ENCODE measurements at places on chromosomes 6 and 20. TPM values are rescaled to one million over a fixed set of nuclear protein-coding genes. Genes with fewer than 3 reads are reported as not detected.

The VWA7 gene
- 0.34 TPM for total RNA-seq

The PSORS1C1 gene
- 1.5 TPM for total RNA-seq

The FAM184A gene
- 4.8 TPM for total RNA-seq

The PRR18 gene
- total RNA-seq = not detected

The ULBP1 gene
- 1.6 TPM for total RNA-seq

The FAM83C gene
- total RNA-seq = not detected

The OR2H1 gene
- total RNA-seq = not detected

DNA sequence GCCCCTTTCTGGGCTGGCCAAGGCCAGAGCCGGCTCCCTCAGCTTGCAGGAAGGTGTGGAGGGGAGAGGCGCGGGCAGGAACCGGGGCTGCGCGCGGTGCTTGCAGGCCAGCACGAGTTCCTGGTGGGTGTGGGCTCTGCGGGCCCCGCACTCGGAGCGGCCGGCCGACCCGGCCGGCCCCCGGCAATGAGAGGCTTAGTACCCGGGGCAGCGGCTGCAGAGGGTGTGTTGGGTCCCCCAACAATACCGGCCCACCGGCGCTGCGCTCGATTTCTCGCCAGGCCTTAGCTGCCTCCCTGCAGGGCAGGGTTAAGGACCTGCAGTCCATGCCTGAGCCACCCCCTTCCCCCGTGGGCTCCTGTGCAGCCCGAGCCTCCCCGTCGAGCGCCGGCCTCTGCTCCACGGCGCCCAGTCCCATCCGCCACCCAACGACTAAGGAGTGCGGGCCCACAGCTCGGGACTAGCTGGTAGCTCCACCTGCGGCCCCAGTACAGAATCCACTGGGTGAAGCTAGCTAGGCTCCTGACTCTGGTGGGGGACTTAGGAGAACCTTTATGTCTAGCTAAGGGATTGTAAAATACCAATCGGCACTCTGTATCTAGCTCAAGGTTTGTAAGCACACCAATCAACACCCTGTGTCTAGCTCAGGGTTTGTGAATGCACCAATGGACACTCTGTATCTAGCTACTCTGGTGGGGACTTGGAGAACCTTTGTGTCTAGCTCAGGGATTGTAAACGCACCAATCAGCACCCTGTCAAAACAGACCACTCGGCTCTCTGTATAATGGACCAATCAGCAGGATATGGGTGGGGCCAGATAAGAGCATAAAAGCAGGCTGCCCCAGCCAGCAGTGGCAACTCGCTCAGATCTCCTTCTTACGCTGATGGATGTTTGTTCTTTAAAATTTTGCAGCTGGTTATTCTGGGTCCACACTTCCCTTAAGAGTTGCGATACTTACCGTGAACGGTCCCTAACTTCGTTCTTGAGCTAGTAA, 167.4 kb upstream of the RREB1 start:
- DNase-seq = no peak

DNA sequence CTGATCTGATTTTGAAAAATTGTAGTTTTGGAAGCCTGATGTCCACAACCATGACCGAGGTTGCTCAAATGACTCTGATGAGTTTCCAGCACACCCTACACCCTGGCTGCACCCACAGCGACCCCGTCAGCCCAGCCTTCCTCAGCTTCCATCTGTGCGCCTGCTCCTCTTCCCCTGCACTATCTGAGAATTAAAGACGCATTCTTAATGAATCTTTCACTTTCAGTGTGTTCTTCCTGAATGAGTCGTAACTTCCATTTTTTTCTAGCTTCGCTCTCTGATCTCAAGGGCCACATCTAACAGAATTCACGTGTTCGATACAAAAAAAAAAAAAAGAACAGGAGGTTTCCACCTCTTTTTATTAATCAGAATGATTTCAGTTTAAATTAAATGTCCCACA, 21.3 kb upstream of the RREB1 start:
- DNase-seq = peak; percentile 56

DNA sequence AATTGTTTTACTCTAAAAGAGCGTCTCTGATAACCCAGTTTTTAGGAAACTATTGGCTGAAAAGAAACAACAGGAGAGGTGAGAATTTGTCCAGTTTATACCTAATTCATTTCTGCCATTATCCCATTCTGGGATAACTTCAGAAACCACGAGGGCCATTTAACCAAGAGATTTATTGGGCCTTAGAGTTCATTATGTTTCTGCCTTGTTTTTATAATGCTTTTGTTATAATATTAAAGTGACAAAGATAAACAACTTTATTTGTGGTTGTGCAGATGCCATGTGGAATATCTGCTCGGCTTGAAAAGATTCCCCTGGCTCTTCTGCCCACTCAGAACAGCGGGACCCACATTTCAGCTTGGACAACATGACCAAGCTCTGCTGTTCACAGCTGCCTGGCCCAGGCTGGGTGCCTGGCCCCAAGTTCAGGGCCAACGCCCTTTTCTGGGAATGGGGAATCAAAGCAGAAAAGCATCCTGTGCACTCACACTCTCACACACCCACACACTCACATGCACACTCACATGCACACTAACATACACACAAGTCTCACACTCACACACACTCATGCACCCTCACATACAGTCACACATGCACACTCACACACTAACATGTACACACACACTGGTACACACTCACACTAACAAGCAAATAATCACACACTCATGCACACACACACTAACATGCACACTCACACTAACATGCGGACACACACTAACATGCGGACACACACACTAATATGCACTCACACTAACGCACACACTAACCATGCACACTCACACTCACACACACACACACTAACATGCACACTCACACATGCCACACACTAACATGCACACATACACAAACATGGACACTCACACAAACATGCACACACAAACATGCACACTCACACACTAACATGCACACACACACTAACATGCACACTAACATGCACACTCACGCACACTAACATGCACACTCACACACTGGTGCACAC, 86.7 kb upstream of the NEDD9 start:
- DNase-seq = no peak

DNA sequence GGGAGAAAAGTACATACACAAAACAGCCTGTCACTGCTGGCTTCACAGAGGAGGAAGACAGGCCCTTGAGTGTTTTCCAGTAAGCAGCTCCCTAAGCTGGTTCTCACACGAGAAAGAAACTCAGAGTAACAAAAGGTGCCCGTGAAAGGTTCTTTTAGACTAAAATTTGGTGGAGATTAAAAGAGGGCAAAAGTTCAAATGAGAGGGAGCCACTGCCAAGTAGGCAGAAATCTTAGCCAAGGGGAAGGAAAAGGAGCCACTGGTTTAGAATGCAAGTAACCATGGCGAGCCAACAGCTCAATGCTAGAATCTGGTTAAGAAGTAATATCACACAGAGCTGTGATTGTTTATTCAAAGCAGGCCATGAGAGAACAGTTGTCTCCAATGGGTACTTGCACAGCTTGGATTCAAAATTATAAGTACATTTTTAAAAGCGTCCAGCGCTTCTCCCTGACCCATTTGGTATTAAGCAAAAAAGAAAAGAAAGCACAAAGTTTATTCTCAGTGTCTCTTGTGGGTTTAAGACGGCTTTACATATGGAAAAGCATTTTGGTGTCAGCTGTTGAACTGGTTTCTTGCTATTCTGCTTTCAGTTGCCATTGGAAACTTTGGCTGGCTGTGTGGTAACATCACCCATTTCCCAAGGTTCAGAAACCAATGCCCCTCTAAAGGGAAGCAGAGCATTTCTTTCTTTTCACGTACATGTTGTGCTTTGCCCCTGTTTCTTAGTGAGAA, 648.5 kb downstream of the RNF144B start:
- no peak for DNase-seq

DNA sequence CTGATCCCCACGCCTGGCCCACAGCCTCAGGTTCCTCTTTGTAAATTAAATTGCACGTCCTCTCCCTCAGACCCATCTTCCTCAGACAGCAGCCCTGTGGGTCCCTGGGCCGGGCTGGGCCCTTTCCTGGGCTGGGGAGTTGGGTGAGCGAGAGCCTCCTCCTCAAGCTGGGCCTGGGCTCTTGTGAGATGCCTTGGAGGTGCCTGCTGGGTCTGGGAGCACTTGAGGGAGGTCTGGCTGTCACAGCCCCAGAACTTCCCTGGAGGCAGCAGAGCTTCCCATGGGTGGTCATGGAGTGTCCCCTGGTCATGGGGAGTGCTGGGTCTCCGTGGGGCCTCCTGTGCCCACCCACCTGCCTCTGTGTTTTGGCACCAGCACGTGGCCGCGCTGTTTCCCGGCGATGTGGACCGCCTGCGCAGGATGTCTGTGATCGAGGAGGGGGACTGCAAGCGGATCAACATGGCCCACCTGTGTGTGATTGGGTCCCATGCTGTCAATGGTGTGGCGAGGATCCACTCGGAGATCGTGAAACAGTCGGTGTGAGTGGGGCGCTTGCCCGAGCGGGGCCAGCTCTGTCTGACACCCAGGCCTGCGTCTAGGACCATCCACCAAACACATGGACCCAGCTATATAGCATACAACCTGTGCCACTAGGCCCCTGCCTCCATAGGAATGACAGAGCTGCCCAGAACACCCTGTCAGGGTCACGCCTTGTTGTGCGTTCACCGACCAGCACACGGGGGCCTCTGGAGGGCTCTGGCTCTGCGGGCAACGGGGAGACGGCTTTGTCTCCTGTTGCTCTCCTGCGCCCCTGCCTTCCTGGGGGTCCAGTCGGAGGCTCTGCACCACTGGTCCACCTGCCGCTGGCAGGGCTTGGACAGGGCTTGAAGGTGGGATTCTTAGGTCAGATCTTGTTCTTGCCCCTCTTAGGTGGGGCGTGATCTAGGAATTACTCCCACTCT, 33.0 kb downstream of the PYGB start:
- DNase-seq = no peak

- DNase-seq = no peak
Measured at GRCh38 chr6:150654608-150655007, 54.9 kb downstream of the PLEKHG1 start.

GRCh38 chr6:157726892-157727628, 96.0 kb upstream of the SNX9 start:
- no peak for DNase-seq

DNA sequence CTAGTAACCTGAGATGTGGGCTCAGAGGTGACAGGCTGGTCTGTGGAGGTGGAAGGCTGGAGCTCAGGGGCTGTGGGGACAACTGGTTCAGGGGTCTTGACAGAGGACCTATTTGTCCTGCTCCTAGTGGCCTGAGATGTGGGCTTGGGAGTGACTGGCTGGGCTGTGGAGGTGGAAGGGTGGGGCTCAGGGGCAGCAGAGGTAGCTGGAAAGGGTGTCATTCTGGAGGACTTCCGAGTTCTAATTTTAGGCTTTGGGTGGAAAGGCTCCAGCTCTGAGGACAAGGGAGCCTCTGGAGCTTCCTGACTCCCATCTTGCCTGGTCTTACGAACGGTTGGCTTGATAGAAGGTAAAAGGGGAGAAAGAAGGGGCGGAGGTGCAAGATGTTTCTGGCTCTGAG, 11.5 kb downstream of the MDC1 start:
- no peak for DNase-seq

- DNase-seq = no peak
Measured at GRCh38 chr6:168691774-168692173, 250.8 kb downstream of the SMOC2 start.

GRCh38 chr6:149820506-149820905, 43.7 kb downstream of the LRP11 start:
- no peak for DNase-seq

- DNase-seq = no peak
Measured at GRCh38 chr20:63246490-63247288, 7.6 kb downstream of the NKAIN4 start.

- no peak for DNase-seq
Measured at GRCh38 chr20:51815383-51816076, 13.2 kb upstream of the SALL4 start.

GRCh38 chr6:35392111-35392702, 49.8 kb downstream of the PPARD start:
- DNase-seq = peak; percentile 70

GRCh38 chr6:41546475-41546865, 289 bp downstream of the FOXP4 start:
- no peak for DNase-seq

DNA sequence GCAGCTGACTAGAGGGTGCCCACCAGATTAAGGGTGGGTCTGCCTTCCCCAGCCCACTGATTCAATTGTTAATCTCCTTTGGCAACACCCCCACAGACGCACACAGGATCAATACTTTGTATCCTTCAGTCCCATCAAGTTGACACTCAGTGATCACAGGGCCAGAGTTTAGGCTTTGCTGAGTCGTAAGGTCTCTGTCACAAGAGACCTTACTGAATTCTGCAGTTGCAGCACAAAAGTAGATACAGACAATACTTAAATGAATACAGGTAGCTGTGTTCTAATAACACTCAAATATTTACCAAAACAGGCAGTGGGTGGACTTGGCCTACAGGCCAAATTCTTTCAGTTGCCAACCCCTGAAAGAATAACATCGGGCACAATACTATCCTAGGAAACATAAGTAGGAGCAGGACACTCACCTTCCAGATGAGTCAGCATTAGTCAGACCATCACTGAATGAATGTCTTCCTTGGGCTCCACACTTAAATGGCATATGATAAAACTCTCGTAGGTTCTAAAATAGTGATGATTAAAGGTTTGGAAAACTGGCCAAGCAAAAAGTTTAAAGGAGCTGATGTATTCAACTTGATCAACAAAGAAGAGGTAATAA, 190.0 kb downstream of the UBE3D start:
- DNase-seq = peak; percentile 91

- no peak for DNase-seq
Measured at GRCh38 chr6:138601128-138601527, 101.8 kb upstream of the NHSL1 start.

DNA sequence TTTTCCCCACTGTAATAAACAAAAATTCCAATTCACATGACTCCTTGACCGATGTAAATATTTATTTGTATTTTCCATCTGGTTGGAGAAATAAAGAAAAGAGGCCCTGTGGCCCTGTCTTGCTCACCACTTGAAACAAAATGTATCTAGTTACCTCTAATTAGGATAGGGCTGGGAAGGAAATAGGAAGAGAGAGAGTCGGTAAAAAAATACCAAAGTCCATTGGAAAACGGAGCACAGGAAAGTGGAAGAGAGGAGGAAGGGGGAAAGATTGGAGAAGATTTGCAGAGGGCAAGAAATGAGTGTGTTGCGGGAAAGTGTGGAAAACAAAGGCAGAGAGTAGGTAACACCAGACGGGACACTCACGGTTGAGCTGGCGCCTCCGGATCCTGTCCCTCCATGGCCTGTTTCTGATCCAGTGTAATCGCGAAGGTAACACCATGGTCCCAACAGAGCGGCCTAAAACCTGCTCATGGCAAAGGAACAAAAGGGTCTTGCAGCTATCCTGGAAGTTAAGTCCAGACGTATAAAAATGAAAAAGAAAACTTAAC, 105.8 kb upstream of the RIPOR2 start:
- DNase-seq = no peak

- DNase-seq = no peak
Measured at GRCh38 chr6:147579667-147580066, 71.2 kb downstream of the SAMD5 start.

GRCh38 chr20:24954566-24954965, 5.5 kb downstream of the CST7 start:
- DNase-seq = no peak

GRCh38 chr6:44267252-44267651, 1.9 kb upstream of the NFKBIE start:
- DNase-seq = no peak

GRCh38 chr6:78948785-78949184, 81.4 kb downstream of the IRAK1BP1 start:
- DNase-seq = no peak

Measured in Daoy (cell line).